M059J (cell line): ENCODE measurements at places on chromosomes 2 and 18. TPM values are rescaled to one million over a fixed set of nuclear protein-coding genes. Genes with fewer than 3 reads are reported as not detected.

SLC11A1 gene
- 0.02 and 0.07 TPM in 2 replicates for total RNA-seq

ARHGAP28 gene
- total RNA-seq: 0.05 and 0.37 TPM in 2 replicates

ATOH8 gene
- 21.4 and 43.0 TPM in 2 replicates for total RNA-seq

MCEE gene
- total RNA-seq: 16.5 and 17.7 TPM in 2 replicates

FOXI3 gene
- not detected in 2 replicates for total RNA-seq

FABP1 gene
- not detected in 2 replicates for total RNA-seq

VWC2L gene
- 0.02 TPM in 1 of 2 replicates, not detected in the other for total RNA-seq

SP9 gene
- 0.91 and 1.1 TPM in 2 replicates for total RNA-seq

ALLC gene
- total RNA-seq: not detected in 2 replicates

PSMA8 gene
- 0.15 TPM in 1 of 2 replicates, not detected in the other for total RNA-seq

CD207 gene
- not detected in 2 replicates for total RNA-seq

GCA gene
- 31.4 and 51.7 TPM in 2 replicates for total RNA-seq

GAL3ST2 gene
- not detected in 2 replicates for total RNA-seq
